ENCODE measurements at places on chromosomes 4 and X. TPM values are rescaled to one million over a fixed set of nuclear protein-coding genes. Genes with fewer than 3 reads are reported as not detected.

GRCh38 chr4:107478327-107478980 lies 241.6 kb downstream of the PAPSS1 start:
- DNase-seq: no peak

Gene PDE5A
- total RNA-seq: 17.4 TPM

DNA sequence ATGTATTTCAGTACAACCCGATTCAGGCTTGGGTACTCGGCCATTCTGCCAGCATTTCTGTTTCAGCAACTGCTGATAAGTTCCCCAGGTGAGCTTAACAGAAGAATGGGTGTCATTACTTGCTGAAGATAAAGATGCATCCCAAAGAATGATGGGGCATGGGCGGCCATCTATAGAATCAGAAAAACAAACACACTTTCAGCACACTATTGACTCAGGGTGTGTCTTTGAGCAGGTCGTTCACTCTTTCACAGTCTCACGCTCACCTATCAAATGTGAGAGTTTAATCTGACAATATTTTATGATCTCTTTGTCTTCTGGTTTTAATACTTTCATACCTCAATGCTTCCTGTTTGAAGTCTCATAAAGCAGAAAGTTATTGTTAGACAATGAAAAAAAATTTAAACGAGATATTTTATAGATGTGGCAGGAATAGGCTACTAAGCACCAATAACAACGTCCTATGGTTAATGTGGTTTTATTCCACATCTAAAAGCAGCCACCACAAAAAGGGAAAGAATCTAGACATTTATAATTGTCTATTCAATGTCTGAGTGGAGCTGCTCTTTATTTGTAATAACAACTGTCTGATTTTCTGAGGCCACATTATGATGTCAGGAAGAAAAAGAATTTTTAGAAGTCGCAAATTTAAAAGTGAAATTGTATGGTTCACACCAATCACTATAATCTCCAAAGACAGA lies 17.0 kb downstream of the GASK1B start:
- DNase-seq: no peak

Gene ADH7
- not detected for total RNA-seq

DNA sequence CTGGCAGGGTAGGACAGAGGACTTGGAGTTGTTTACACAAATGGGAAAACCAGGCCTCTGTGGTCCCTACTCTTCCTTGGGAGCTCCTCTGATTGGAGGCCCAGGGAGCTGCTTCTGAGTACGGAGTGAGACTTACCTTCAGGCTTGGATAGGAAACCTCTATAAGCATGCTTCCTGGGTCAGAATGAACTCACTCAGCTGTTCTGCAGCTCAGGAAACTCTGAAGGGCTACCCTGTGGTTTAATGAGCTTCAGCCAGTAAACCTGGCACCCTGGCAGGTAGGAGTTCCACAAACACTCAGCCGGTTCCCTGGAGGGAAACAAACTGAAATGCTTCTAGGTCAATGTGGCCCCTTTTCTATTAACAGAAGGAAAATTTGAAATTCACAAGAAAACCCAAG lies 51.0 kb upstream of the TFDP3 start:
- no peak for DNase-seq

DNA sequence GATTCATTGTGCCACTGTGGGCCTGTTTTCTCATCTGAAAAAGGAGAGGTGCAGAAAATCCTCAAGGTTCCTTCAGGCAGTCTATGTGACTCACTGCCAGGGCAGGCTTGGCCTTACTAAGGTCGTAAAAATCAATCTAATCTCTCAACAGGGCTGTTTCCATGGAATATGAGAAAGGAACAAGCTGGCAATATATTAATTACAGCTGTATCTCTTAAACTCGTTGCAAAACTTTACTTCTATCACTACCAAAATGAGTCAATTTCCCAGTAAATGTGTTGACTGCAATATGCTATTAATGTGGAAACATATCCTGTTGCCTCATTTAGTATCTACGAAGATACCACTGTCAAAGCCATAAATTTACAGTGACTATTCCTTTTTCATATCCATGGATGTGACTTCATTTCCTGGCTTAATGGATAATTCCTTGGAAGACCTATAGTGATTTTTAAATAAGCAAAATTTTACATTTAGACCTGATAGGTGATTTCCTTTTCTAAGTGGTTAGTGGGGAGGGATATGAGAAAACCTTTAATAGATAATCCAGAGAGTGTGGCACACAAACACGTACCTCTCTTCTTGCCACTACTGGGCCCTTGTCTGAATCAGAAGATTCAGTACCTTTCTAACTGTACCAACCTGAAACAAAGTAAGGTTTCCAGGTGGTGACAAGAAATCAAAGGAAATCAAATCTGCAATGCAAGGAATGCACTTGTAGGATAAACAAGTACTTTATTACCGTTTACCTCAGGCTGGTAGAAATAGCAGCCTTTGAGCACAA lies 127.4 kb upstream of the FTHL17 start:
- DNase-seq: no peak

Measured in heart right ventricle (tissue), 16 donors.